NCI-H1092 (cell line): ENCODE measurements at places on chromosomes 5 and 9.

GRCh38 chr5:107765805-107766063 is 95.0 kb upstream of the EFNA5 start:
- no peak for DNase-seq

GRCh38 chr9:21281275-21281674 is 23.8 kb downstream of the IFNA5 start:
- DNase-seq, result no peak

DNA sequence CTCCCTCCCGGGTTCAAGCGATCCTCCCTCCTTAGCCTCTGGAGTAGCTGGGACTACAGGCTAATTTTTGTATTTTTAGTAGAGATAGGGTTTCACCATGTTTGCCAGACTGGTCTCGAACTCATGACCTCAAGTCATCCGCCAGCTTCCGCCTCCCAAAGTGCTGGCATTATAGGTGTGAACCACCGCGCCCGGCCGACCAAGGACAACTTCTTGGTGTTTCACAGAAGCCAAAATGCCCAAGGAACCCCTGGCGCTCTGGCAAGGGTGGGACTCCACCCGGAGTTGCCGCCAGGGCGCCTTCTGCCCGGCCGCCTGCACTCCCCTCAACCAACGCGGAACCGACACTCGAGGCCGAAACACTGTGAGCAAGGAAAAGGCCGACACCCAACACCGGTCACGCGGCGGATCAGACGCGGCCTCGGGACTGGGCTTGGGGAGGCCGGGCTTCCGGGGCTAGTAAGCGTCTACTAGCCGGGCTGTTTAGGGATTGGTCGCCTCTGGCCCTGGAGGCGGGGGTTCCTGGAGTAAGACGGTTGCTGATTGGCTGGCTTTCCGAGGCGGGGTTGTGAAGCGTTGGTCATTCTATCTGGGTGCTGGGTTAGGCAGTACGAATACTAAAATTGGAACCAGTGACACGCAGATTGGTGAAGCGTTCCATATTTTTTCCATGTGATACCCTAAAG is 7.7 kb upstream of the CFAP157 start:
- DNase-seq, result peak; percentile 56

DNA sequence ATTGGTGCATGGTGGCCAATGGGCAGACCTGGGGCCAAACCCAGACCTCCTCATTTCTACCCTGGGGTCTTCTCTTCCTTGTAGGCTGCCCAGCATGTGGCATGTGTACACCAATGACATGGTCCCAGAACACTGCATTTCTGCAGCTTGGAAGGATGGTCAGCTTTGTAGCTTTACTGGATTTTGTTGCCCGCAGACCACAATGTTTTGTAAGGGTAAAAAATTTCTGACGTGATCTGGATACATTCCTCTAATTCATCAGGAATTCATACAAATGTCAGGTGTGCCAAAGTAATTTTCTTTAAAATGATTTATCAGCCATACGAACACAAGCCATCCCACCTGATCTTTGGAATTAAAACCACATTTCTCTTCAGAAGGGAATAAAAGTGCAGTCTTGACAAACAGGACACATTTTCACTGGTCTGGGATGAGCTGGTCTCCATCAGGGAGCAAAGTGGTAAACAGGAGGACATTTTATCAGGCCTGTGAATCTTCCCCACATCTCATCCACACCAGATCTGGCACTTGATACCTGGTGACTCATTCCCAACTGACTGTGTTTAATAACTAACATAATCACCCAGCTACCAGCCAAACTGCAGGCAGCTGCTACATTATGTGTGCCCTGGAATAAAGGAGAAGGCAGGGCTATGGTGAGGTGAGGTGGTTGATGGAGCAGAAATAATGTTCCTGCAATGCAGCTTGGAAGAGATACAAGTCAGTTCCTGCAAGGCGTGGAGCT is 103.9 kb downstream of the SPOCK1 start:
- peak; percentile 10 for DNase-seq

- DNase-seq, result no peak
Measured at GRCh38 chr9:126532019-126532462, 81.7 kb upstream of the LMX1B start.

DNA sequence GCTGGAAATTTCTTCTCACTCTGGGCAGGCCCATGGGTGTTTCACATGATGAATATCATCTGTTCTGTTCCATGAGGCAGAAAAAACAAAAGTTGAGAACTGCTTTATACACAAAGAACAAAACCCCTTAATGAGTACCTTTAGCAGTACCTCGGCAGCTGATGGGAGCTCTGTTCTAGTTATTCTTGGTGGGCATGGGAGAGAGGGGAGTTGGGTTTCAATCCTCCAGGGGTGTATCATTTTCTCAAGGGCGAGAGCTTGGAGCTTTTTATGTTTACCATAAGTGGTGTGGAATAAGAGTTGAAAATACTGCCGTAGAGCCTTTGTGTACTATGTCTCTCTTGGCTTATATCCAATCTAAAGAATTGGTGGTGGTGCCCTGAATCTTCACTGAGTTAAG is 103.3 kb upstream of the ZNF608 start:
- peak; percentile 34 for DNase-seq

DNA sequence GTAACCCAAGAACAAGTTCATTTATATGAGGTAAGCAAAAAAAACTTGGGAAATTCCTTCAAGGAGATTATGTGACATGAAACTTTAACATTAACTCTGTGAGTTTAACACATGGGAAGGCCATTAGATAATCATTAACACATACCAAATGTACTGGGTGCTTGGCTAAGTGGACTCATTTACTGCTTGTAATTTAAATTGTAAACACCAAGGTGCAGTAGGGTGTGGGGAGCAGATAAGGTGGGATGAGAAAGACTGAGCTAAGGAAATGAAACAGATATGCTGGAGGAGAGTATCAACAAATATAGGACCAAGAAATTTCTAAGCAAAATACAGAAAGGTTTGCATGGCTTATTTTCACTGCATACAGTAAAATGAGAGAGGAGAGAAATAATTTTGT is 2384.8 kb upstream of the ACO1 start:
- DNase-seq, result no peak

DNA sequence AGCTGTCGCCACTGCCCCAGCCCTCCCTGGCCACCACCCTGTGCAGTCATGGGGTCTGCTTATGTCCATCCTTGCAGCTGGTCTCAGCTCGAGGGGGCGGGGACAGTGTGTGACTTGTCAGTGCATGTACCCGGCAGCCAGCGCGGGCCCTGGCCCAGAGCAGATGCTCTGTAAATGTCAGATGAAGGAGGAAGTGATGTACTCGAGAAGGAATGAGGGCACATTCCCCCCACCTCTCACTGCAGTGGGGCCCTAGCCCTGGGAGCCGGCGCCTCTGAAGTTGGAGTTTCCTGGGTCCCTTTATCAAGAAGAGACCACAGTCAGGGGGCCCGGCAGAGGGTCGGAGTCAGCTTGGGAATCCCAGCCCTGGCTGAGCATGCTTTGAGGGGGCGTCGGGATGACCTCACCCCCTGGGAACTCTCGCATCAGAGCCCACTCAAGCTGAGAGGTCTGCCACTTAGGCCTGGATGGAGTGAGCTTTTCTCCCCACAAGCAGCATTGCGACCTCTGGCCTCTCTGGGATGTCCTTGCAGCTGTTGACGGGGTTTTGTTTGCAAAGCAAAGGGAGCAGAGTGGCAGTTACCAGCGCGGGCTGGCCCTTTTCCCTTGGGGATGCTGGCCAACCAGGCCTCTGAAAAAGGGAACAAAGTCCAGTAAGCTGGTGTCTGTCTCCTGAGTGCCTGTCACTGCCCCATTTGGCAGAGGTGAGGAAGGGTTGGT is 19.0 kb downstream of the NEURL1B start:
- DNase-seq, result peak; percentile 33

DNA sequence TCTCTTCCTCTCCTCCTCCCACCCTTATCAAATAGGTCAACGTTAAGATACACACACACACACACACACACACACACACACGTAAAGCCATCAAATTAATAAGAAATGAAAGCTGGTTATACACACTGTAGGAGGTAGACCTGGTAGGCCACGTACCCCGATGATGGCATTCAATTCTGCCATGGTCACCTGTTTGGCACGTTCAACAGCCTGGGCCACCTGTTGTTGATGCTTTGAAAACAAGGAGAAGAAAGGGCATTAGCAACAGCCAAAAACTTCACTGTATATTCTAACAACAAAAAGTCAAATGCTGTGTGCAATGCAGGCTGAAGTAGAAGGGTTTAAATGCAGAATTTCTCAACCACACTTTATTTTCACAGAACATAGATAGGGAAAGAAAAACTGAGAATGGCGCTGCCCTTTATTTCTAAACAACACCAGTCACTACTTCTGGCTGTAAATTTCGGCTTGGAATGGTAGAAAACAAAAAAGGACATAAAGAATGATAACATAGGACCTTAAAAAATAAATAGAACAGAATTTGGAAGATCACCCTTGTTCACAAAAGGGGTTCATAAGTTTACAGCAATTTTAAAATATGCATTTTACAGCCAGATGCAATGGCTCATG is 37.2 kb downstream of the TLE1 start:
- no peak for DNase-seq

DNA sequence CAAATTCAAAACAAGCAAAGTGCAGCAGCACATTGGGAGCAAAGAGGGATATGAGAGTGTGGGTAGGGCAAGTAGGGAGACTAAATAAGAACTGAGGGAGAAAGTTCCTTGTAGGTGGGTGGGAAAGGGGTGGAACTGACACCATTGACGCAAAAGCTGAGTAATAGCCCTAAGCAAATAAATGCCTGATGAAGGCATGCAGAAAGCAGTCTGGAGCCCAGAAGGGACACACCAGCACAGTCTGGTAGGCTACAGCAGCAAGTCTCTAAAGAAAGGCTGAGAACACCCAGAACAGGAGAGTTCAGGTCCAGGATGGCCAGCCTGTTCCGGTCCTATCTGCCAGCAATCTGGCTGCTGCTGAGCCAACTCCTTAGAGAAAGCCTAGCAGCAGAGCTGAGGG is at the start of gene INSL4:
Gene INSL4 (plus strand): TSS at position 208 of the 400 bp plus-strand sequence. CDS start 105 bp downstream, at position 313.
- DNase-seq, result no peak

GRCh38 chr5:10635867-10636350 is 72.0 kb downstream of the ANKRD33B start:
- DNase-seq, result no peak

- DNase-seq, result no peak
Measured at GRCh38 chr5:107304684-107305083, 366.1 kb downstream of the EFNA5 start.

DNA sequence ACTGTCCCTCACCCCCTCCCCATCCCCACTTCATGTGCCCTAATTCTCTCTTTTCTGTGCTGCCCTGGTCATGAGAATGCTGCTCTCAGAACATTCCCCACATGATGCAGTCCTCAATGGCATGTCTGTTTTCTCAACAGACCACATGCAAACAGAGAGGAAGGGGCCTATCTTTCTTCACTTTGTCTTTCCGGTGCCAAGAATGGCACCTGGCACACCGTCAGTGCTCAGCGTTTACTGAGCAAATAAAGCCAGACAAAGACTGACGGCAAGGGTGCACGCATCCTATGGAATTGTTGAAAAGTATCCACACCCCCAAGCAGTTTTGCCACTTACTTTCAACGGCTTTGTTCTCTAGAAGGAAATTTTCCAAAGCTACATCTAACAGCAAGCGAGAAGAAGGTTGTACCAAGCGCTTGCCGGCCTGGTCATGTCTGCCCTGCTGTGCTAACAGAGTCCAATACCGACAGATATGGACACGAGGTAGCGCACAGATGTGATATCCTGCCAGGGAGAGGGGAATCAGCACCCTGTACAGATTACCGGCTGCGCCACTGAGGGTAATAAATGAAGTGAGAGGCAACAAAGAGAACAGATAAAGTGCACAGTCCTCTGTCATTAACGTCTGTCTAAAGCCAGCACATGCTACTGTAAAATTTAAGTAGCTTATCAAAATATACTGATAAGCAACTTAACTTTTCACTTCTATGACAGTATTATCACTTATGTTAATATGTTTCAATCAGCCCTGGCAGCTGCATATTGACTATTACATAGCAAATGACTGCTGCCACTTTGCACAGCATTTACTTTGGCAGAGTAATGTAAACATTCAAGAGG is 251.7 kb downstream of the DENND1A start:
- peak; percentile 81 for DNase-seq

GRCh38 chr5:146076455-146076854 is 28.9 kb downstream of the PLAC8L1 start:
- no peak for DNase-seq

DNA sequence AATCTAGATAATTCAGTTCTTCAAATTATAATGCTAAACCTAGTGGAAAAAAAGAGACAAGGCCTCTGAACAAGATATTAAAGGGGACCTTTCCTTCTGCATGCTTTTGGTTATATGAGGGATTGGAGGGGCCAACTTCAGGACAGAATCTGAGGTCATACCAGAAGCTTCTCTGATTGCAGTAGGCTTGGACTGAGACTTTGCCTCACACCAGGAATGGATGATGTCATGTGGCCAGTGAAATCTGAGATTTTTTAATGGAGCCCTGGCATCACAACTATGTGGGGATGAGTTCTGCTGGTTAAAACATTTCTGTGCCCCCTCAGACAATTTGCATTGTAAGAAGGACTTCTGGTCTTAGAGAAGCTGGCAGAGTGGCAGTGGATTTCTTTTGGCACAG is 88.6 kb downstream of the ANGPTL2 start:
- no peak for DNase-seq
